ENCODE measurements at places on chromosomes 1 and 21.

DNA sequence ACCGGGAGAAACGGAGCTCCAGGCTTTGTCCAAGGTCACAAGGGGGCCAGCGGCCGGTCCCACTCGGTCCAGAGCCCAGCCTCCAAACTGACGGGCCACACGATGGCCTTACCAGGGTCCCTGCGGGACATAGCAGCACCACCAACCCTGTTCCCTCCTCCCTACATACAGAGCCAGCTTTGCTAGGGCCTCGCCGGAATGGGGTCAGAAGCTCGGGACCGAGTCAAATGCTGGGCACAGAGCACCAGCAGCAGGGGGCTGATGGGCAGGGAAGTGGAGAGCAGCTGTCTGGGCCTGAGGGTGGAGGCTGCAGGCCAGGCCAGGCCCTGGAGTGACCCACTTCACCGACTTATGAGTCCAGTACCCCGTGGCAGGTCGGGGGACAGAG lies 14.9 kb upstream of the TTC39A start:
- no peak for DNase-seq

- no peak for DNase-seq
Measured at GRCh38 chr1:155125946-155126555, 1.6 kb upstream of the EFNA1 start.

DNA sequence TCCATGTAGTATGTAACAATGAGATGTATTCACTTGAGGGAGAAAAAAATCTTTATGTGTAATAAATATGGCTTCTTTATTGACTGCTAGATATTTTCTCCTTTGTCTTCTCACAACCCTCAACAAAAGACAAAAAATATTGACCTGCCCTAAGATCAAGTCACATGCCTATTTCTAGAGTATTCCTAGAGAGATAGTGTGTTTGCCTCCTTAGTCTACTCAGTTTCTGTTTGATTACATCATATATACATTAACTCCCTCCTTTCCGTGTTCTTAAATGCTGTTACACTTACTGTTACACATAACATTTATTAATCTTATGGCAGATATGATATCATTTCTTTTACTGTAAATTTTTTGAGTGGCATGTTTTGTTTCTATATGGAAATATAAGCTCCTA lies 281.6 kb upstream of the RGS18 start:
- no peak for DNase-seq

DNA sequence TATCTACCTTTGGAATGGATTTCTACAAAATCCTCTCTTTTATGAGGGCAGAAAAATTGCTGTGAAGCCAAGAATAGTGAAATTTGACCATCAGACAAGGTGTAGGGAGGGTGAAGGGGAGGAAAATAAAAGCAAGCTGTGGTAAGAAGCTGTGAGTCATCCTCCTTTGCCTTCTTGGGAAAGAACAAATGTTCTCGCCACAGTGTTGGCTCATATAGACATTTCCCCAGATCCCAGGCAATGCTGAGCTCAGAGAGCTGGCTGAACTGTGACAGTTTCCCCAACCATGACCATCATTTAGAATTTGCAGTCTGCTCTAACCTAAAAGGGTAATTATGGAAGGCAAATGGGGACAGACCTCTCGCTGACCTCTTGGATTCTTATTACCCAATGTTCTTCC lies 235.4 kb downstream of the PBX1 start:
- no peak for DNase-seq

GRCh38 chr1:44293761-44294315 lies 61.2 kb downstream of the ERI3 start:
- no peak for DNase-seq

- no peak for DNase-seq
Measured at GRCh38 chr1:227947676-227948492, at the start of gene WNT9A. TSS of gene WNT9A (minus strand) at chr1:227947932. CDS start at chr1:227947887, 45 bp downstream.

DNA sequence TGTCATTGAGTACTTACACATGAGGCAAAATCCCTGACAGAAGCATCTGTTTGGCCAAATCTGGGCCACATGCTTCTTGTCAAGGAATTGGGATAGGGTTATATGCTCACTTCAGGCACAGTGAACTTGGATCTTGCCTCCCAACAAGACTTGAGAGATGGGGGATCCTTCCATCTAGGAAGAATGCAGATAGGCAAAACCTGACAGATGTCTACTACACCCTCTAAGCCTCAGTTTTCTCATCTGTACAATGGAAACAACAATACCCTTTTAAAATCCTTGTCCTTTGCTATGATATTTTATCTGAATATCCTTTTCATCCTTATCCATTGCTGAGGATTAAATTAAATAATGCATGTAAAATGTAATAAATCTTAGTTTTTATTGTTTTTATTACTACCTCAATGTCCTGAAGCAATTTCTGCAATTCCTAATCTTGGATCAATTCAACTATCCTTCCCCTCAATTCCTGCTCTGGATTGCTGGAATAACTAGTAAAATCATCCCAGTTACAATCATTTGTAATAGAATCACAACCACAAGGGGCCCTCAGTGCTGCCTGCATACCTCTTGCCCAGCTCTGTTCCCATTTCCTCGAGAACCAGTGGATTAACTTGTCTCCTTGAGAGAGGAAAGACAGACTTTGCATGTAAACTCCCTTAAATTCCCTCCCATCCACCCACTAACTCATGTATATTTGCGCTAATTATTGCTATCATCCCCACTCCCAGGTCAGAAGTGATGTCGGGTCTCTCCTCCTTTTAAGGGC lies 8.1 kb upstream of the XPR1 start:
- DNase-seq: no peak

DNA sequence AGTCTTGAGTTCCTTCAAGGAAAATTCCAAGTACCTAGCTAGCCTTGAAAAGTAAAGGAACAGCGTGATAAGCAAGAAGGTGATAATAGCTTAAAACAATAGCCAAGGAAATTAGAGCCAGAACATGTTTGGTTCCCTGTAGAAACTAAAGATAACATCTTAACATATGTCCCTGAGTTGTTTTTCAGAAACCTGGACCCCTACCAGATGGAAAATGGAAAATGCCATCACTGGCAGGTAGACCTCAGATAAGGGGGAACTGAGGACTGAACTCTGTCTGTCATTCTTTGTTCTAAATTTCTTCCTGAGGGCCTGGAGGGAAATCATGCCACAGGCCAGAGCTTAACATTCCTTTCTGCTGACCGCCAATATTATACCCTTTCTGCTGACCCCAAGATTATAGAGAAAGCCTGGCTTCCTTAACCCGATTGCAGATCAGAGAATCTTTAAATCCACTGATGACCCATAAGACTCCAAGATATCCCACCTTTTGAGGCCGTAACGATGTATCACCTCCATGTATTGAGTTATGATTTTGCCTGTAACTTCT lies 23.4 kb downstream of the CNIH3 start:
- DNase-seq: no peak

DNA sequence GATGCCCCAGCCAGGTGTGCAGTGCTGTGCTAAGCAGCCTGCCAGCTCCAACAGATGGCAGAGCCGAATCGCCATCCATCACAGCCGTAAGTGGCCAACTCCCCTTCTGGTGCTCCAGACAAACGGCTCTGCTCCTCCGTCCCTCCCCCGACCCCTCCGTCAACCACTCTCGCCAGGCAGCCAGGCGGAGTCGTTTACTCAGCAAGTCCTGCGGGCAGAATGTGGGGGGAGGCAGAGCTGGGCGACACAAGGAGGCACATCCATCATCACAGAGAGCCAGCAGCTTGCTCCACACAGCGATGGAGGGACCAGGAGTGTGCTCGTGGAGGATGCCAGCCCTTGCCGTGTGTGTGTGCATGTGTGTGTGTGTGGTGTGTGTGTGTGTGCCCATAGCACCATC lies 206.6 kb upstream of the GRIK3 start:
- no peak for DNase-seq

DNA sequence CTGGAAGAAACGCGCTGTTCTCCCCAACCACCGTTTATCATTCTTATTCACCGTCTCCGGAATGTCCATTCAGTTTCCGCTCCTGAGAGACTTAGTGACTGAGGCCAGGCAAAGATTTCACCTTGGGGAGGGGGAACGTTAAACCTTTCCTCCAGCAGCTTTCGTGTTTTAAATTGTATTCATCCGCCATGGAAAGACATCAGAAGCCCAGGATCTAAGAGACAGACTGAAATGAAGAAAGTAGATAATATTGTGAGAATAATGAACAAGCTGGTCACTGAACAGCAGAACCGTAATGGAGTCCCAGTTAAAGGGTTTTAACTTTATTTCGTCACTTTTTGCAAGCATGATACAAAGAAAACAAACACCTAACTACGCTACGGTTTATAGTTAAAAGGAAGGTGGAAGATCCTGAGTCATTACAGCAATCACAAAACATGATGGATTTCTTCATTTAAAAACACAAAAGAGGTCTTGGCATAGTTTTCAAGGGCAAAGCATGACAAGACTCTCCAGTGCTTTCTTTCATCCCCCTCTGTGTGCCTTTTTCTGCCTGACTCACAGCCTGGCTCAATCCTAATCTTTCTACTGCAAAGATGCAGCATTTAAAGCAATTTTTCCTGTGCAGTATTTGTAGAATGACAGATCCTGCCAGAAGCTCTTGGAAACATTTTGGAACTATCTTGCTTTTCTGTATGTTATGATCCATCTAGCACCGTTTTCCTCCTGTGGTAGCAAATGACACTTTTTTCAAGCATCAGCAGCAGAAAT lies 722 bp upstream of the SLC19A2 start:
- no peak for DNase-seq

- peak; percentile 46 for DNase-seq
Measured at GRCh38 chr1:152035539-152036266, 1.1 kb downstream of the S100A11 start.

GRCh38 chr1:233102341-233102740 lies 151.9 kb downstream of the NTPCR start:
- peak; percentile 25 for DNase-seq

- DNase-seq: no peak
Measured at GRCh38 chr1:7329868-7330615, 441.1 kb upstream of the VAMP3 start.

Measured in activated CD4-positive, alpha-beta T cell treated with anti-CD3 and anti-CD28 coated beads, Interleukin-2, amount 50 U/mL, for 16 hours (primary cell).